ENCODE measurements at places on chromosomes 1 and 21.

GRCh38 chr1:15039017-15039648 lies 114.4 kb upstream of the TMEM51 start:
- ATAC-seq, result no peak

DNA sequence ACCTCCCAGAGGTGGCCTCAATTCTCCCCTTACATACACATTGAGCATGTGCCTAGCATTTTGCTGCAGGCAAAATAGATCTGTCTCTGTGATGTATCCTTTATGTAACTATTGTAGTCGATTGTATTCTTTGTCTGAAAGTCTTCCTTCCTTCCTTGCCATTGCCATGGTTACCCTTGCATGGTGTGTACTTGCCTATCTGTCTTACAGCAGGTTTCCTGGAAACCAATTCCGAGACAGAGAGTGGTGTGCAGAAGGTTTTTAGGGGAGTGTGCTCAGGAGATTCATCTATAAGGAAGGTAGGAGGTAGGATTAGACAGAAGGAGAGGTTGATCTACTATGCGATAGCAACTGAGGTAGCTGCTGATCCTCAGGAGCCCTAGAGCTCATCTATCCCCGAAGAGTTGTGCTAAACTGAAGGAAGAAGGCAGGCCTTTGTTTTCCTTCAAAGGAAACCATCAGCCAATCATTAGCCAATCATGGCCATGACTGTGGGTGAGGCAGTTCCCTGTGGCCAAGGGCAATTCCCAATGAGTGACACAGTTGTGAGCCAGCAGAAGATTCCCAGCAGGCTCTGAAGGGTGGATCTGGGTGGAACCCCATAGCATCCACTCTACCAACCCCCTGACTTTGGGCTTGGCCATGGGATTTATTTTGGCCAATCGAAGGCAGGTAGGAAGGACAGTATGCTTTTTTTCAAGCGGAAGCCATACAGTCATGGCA lies 15.0 kb downstream of the CITED4 start:
- ATAC-seq, result no peak

- peak; percentile 11 for ATAC-seq
Measured at GRCh38 chr1:20480951-20481617, 4.9 kb downstream of the CAMK2N1 start.

- ATAC-seq, result no peak
Measured at GRCh38 chr1:166870584-166870983, 5.5 kb downstream of the TADA1 start.

DNA sequence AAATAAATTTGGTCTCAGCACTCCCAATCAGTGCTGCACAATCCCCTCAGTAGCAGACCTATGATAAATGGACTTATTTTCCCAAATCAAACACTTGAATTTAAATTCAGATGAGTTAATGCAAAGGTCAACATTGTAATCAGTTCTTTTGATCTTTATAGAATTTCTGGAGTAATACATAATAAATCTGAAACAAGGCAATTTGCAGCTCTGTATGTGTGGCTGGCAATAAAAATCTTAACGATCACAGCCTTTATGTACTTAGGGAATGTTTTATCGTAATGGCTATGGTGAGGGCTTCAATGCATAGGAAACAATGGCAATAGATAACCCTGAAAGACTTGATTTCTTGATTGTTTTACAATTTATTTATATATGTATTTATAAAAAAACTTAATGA lies 91.4 kb downstream of the GPATCH2 start:
- no peak for ATAC-seq

DNA sequence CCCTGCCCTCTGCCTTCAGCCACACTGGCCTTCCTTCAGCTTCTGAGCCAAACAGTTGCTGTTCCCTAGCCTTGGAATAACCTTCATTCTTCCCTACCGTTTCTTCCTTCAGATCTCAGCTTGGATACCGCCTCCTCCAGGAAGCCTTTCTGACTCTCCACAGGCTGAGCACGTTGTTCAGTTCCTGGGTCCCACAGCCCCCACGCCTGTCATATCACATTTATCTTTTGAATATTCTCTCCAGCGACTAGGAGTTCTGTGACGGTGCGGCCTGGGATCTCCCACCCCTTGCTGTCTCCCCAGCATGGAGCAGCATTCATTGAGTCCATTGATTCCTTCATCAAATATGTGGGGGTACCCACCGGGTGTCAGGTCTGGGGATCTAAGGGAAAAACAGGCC lies 39.2 kb downstream of the EPHA2 start:
- ATAC-seq, result no peak

DNA sequence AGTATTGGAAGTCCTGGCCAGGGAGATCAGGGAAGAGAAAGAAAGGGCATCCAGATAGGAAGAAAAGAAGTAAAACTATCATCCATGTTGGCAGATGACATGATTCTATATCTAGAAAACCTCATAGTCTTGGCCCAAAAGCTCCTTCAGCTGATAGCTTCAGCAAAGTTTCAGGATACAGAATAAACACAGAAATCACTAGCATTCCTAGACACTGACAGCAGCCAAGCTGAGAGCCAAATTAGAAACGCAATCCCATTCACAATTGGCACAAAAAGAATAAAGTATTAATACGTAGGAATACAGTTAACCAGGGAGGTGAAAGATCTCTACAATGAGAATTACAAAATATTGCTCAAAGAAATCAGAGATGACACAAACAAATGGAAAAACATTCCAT lies 44.6 kb downstream of the ZFYVE9 start:
- ATAC-seq, result no peak

- no peak for ATAC-seq
Measured at GRCh38 chr1:100415498-100415778, 63.1 kb downstream of the CDC14A start.

DNA sequence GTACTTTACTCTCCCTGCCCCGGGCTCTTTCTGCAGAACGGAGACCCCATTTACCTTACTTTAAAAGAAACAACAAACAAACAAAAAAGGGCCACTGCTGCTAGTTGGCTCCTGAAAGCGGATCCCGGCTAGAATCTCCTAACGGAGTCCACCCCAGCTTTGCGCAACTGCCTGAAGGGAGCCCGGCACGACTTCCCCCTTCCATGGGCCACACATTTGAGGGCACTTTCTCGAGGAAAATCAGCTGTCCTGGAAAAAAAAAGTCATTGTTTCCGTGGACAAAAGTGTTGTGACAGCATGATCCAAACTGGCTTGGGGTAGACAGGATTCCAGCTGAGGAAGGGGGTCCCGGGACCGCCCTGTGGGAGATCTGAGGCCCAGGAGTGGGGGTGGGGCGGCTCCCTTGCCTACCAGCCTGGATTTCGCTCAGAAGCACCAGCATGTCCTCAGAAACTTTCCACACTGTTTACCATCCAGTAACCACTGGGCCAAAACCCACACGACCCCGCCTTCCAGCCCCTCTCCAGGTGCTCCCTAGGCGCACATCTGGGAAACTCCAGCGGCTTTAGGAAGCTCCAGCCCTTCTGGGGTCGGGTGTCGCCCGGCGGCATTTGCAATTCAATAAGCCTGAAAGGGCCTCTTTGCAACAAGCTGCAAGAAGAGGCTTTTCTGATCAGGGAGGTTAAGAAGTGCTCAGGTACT lies 4.8 kb downstream of the RIPK4 start:
- ATAC-seq, result no peak
